ENCODE measurements at places on chromosomes 7 and 10.
A peak's percentile ranks its signal among the peaks of the same experiment; 100 is the strongest.

GRCh38 chr7:17357952-17358351 is 59.5 kb downstream of the AHR start:
- DNase-seq = no peak

- DNase-seq = no peak
These were observed 23.6 kb upstream of the ZNF37A start for GRCh38 chr10:38070501-38070900.

DNA sequence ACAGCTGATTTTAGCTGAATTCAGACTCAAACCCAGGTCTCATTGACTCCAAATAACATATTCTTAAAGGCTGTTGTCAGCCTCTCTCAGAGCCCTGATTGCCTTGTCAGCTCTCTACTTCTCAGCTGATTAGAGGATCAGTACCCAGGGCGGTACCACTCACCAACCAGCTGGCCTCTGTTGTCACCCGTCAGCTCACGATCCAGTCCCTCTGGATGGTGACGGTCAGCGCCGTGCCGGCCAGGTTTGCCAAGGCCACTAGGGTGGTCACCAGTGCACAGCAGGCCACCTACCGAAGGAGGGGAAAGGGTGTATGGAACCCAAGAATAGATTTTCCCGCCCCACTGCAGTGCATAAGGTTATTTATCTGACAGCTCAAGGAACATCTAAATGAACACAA is 52.3 kb upstream of the TOMM7 start:
- DNase-seq = no peak

- peak; percentile 66 for DNase-seq
These were observed 133.3 kb upstream of the SAMD8 start for GRCh38 chr10:74977913-74978847.

DNA sequence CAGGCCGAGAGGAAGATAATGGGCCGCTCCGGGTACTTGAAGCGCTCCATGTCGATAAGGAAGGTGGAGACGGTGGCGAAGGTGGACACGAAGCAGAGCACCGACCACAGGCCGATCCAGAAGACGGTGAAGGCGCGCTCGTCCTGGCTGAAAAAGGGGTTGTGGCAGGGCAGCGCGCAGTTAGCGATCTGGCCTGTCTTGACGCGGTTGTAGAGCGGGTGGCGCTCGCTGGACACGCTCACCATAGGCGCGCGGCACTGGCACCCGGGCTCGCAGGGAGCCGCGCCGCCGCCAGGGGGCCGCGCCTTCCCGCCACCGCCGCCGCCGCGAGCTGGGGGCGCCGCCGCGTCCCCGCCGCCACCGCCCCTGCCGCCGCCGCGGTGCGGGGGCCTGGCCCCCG is 1.6 kb downstream of the FZD8 start:
- DNase-seq = peak; percentile 64

DNA sequence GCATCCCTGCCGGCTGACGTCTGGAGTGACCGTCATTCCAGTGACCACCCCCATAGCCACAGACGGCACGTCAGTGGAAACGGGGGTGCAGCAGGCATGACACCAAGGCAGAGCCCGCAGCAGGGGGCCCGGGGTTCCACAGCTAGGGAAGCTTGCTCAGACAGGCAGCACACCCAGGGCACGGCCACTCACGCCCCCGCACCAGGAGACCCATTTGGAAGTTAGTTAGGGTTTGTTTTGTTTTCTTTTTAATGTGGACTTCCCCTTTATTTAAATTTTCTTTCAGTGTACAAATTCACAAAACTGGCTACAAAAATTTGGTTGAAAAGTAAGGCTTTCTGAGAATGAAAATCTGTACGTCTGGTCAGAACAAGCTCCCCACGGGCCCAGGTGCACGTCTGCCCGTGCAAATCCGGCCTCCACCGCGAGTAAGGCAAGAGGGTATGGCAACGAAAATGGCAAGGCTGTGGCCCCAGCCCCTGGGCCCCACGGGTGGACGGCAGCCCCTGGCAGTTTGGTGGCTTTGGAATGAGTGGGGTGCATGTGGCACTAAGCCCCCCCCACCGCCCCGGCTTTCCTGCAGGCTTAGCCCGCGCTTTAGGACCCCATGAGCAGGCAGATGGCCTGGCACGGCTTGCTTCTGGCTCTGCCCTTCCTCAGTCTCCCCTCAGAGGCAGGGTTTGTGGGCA is 124.2 kb downstream of the FAM53B start:
- no peak for DNase-seq
